ENCODE measurements at places on chromosomes 4 and X.

DNA sequence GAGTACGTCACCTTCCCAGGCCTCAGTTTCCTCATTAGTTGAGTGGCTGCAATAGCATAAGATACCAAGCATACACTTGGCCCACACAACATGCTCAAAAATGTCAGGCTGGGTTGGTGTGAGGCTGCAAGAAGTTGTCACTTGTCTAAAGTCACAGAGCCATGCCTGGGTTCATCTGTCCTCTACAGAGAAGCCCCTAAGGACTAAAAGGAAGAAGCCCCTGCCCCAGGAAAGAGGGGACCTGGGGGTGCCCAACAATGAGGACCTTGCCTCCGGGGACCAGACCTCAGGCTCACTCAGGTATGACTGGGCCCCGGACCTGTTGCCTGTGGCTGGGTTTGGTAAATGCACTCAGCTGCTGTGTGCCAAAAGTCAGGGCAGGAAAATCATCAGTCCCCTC lies 82.7 kb downstream of the CRMP1 start:
- no peak for DNase-seq

GRCh38 chr4:187992971-187993370 lies 2.6 kb upstream of the ZFP42 start:
- DNase-seq = no peak

- no peak for DNase-seq
Observed at GRCh38 chr4:8439914-8440491, 520 bp downstream of the ACOX3 start.

- DNase-seq = no peak
Observed at GRCh38 chr4:176404621-176405020, 84.9 kb downstream of the SPCS3 start.

DNA sequence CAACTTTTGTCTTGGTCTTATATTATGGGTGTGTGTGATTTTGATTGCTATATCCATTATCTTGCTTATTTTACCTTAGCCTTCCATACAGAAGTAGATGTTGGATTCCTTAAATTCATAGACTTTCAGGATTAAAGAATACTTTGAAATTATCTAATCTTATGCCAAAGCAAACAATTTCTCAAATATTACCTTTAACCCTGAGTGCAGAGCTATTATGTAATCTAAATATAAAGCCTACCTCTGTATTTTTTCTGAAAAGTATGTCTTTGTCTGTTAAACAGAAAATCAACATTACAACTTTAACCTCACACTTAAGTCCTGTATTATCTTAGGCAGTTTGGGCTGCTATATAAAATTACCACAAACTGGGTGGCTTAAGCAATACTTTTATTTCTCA lies 782.5 kb downstream of the STIM2 start:
- DNase-seq = no peak

DNA sequence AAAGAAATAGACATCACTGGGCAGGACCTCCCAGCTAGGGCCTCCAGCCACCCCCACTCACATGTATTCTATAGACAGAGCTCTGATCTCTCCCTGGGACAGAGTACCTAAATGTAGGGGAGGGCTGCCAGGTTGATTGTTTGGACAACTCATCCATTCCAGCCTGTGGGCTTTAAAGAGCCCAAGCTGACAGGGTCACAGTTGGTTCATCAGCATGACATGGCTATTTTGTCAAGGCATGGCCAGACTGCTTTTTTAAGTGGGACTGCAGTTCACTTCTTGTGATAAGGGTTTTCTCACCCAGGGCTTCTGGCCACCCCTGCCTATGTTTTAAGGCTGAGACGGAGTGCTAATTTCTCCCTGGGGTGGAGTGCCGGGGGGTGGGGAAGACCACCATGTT lies 63.3 kb downstream of the KLHL4 start:
- DNase-seq = no peak

DNA sequence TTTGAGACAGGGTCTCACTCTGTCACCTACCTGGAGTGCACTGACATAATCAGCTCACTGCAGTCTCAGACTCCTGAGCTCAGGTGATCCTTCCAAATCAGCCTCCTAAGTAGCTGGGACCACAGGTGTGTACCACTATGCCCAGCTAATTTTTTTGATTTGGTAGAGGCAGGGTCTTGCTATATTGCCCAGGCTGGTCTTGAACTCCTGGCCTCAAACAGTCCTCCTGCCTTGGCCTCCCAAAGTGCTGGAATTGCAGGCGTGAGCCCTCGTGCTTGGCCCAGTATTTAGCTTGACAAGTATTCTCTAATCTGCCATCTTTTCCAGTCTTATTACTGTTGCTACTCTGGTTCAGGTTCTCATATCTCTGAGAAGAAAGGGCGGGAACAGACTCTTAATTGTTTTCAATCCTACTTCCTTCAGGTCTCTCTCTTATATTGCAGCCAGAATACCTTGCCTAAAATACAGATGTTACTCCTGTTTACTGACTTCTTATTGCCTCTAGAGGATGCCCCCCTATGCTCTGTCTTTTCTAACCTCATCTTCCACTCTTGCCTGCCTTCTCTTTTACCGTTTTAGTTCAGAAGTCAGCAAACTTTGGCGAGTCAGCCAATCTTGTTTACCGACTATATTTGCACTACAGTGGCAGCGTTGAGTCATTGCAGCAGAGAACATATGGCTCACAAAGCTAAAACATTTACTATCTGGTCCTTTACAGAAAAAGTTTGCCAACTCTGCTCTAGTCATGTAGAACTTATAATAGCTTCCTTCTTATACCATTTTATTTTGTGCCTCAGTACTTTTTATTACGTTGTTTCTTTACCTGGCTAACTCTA lies 19.0 kb downstream of the MRPL1 start:
- DNase-seq = no peak

DNA sequence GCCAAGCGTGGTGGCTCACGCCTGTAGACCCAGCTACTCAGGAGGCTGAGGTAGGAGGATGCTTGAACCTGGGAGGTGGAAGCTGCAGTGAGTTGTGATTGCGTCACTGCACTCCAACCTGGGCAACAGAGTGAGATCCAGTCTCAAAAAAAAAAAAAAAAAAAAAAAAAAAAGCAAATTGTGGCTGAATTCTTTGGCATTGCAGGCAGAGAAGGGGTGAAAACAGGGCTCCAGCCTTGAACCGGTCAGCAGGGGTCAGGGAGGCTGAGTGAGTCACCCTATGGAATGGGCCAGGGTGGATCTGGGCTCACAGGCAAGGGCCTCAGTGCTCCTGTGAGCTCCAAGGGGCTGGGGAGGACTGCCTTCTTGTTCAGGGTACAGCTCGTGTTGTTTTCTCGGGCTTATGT lies 13.2 kb upstream of the FAM3A start:
- no peak for DNase-seq

GRCh38 chrX:41421071-41421729 lies 25.9 kb upstream of the NYX start:
- no peak for DNase-seq

DNA sequence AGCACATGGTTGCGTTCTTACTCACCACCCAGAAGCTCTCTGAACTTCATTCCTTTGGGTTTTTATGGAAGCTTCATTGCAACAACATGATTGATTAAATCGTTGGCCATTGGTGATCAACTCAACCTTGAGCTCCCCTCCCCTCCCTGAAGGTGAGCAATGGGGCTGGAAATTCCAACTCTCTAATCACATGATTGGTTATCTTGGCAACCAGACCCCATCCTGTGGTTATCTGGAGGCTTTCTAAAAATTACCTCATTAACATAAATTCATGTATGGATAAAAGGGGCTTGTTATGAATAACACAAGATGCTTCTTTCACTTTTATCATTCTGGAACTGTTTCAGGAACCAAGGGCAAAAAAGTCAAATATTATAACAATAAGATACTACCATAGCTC lies 34.6 kb upstream of the NMU start:
- DNase-seq = no peak

- no peak for DNase-seq
Observed at GRCh38 chr4:56689201-56689969, 8.3 kb upstream of the HOPX start.

DNA sequence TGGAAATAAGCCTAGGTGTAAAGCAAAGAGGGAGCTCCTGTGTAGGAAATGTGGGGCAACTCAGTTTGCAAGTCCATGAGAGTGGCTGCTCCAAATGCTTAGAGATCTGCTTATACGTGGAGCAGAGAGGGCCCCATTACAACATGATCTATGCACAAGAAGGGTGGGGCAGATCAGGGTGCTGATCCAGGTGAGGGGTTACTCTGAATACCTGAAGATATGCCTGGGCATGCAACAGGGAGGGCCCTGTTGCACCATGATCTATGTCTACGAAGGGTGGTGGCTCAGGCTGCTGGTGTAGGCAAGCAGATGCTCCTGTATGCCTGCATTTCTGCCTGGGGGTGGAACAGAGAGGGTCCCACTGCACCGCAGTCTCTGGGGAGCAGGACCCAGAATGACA lies 1121.2 kb downstream of the RAPGEF2 start:
- no peak for DNase-seq

GRCh38 chr4:123661080-123661737 lies 264.6 kb downstream of the SPRY1 start:
- no peak for DNase-seq

- no peak for DNase-seq
Observed at GRCh38 chr4:41132055-41132683, 82.2 kb downstream of the APBB2 start.

DNA sequence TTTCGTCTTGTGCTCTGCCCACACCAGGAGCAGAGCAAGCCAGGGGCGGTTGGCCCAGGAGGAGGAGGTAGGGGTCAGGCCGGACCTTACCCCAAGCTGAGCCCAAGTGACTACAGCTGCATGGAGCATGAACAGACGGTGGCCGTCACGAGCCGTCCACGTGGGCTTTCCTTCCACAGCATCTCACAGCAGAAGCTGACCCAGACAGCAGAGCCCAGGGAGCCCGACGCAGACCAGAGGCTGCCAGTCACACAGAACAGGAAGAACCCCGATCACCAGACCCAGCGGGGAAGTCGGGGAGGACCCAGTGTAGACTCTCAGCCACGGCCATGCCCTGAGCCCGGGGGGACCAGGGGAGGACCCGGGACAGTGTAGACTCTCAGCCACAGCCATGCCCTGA lies 58.0 kb downstream of the FAM53A start:
- no peak for DNase-seq

GRCh38 chrX:38882894-38883626 lies 81.8 kb downstream of the MID1IP1 start:
- DNase-seq = no peak

DNA sequence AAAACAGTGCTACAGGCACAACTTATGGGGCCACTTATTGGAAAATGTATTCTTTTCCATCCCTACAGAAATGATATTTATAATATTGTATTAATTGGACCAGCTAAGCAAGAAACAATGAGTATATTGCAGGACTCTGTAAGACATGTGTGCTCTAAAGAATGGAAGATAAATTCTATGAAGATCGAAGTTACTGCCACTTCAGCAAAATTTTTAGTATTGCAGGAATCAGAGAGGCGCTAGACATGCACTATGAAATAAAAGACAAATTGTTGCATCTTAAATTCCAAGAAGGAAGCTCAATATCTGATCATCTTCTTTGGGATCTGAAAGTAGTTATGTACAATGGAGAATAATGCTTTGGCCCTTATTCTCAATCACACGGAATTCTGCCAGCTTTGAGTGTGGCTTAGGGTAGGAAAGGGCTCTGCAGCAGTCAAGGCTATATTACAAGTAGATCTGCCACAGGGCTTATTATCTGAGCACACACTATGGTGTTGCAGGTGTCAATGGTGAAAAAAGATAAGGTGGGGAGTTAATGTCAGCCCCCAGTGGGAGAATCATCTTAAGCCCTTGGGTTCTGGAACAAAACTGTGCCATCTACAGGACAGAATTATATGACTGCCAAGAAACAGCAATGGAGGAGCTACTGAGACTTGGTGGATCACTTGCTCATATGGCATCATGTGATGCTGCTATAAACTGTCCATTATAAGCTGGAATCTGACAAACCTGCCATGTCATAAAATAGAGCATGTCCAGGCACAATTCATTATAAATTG lies 334.0 kb upstream of the NDST3 start:
- DNase-seq = no peak

DNA sequence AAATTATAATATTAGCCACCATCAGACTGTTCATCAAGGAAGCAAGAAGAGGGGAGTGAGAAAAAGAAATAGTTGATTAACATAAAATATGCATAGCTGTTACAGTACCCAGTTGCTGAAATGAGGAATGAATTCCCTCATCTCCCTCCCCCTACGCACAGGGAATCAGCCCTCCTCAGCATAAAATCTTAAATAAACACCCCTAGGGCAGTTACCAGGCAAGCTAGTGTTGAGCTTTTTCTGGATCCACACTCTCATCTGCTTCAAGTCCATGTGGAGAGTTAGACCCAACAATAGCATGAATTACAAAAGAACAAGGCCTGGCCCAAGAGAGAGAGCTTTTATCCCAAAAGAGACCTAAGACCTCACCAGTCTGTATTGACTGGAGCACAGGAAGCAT lies 19.0 kb upstream of the SYTL4 start:
- DNase-seq = no peak

DNA sequence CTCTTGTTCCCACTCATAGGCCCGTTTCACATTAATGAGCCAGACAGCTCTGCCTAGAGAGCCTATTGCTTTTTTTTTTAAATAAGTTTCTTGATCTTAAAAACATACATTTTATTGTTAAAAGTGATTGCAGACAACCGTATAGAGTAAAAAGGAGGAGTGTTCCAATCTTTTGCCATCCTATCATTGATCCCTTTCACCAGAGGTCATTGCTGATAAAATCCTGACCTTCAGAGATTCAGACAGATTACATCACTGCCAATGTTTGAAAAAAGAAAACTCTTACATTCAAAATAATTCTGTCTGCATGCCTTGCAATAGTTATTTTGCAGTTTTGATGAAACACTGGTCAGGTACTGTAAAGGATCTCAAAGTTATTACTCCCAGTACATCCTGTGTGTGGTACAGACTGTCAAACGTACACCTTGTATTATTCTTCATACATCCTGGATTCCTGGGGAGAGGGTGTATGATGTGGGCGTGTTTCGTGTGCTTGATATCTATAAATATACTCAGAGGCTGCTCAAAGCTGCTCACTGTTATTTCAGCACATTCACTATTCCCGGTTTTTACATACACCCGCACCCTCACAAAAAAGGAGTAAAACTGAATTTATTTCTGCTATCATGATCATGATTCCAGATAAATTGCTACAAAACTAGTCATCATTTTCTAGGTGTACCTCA lies 15.4 kb upstream of the KLHL2 start:
- DNase-seq = no peak

DNA sequence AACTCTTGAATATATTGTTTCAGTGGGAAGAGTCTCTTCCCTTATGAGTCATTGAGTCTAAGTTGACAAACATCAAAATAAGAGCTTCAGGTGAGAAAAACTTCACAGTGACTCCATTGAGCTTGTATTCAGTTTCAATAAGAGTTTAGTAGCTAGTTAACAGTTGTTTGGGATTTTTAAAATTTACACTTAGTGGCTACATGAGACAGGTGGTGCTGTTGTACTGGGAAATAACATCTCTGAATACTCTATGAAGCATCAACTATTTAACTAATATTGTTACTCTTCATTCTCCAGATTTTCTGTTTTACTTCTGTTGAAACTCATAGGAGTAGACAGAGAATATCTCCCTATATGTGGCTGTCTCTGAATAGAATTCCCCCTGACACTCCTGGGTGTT lies 1609.1 kb downstream of the C4orf33 start:
- no peak for DNase-seq

GRCh38 chr4:75717408-75717807 lies 7.0 kb upstream of the USO1 start:
- DNase-seq = no peak

Measured in activated CD8-positive, alpha-beta memory T cell treated with anti-CD3 and anti-CD28 coated beads for 24 hours (primary cell).